Mesenchymal stem cell (in vitro differentiated cells and primary cell): ENCODE measurements at places on chromosomes 3 and 15.
A peak's percentile ranks its signal among the peaks of the same experiment; 100 is the strongest.

DNA sequence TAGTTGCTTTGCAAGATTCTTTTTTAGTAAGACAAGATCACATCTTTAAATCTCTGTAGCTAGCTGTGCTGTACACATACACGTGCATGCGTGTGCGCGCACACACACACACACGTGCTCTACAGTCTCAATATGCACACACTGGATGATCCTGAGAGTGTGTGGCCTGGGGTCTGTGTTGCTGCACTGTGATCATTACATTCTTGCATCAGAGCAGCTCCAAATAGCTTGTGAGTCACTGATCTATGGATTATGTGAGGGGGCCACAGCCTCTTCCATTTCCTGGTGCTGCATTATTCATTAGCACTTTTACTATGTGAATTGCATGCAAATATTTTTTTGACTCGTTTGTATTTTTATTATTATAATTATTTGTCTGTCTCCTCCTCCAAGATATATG is 34.6 kb downstream of the MCTP2 start:
- DNase-seq: peak; percentile 88

GRCh38 chr3:51559411-51559888 is 20.9 kb downstream of the RAD54L2 start:
- peak; percentile 37 for DNase-seq

- DNase-seq: no peak
Measured at GRCh38 chr3:126980266-126980811, 2.6 kb upstream of the PLXNA1 start.

DNA sequence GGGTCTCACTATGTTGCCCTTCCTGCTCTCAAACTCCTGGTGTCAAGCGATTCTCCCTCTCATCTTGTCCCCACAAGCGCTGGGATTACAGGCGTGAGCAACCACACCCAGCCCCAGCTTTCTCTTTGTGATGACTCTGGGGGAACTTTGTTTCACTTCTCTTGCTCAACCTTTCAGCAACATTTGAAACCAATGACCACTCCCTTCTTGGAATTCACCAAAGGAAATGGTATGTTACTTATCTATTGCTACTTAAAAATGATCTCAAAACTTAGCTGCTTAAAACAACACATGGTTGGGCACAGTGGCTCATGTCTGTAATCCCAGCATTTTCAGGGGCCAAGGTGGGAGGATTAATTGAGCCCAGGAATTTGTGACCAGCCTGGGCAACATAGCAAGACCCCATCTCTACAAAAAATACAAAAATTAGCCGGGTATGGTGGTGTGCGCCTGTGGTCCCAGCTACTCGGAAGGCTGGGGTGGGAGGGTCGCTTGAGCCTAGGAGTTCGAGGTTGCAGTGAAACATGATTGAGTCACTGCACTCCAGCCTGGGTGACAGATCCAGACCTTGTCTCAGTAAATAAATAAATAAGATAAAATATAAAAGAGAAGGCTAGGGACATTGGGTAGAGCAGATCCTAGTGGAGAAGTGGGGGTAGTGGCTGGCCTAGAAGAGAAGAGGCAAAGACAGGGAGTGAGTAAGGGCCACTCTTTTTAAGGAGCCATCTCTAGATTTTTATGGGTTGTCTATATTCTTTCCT is 10.3 kb upstream of the COPG1 start:
- peak; percentile 25 for DNase-seq

DNA sequence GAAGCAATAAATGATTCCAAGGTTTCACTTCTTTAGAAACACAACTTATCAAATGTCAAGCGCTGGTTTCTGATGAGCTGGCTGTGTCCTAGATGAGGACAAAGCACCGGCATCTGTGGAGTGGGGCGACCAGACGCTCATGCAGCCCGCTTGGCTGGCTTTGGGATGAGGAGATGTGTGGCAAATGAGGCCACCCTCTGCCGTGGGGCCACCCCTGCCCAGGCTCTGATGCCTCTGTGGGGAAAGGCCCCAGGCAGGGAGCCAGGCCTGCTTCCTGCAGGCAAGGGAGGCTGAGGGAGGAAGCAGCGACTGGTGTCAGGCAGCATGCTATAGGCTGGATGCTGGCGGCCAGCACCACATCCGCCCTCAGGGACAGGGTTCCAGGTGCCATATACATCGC is 102.9 kb downstream of the HERC2 start:
- no peak for DNase-seq
